ENCODE measurements at places on chromosomes 12 and 14.

- DNase-seq, result no peak
These were observed 76.4 kb downstream of the CHST11 start for GRCh38 chr12:104533134-104533533.

GRCh38 chr14:52836063-52836462 is 44.7 kb upstream of the GNPNAT1 start:
- no peak for DNase-seq

GRCh38 chr12:68673788-68674187 is 13.0 kb upstream of the NUP107 start:
- no peak for DNase-seq

GRCh38 chr14:34090451-34090850 is 139.6 kb upstream of the EGLN3 start:
- no peak for DNase-seq

DNA sequence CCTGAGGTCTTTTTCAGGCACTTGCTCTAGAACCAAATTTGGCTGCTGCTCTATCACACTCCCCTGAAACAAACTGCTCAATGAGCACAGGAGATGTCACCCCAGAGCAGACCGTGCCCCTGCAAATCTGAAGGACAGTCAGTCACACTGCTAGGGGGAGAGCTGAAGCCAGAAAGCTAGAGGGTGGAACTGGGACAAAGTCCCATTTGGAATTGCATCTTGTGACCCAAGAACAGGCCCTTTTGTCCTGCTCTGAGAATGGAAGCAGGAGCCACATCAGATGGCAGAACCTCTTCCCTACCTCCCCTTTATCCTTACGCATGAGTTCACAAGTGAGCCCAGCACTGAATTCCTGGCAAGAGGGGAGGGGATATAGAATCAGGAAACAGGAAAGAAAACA is 64.7 kb downstream of the MAP3K9 start:
- DNase-seq, result no peak

DNA sequence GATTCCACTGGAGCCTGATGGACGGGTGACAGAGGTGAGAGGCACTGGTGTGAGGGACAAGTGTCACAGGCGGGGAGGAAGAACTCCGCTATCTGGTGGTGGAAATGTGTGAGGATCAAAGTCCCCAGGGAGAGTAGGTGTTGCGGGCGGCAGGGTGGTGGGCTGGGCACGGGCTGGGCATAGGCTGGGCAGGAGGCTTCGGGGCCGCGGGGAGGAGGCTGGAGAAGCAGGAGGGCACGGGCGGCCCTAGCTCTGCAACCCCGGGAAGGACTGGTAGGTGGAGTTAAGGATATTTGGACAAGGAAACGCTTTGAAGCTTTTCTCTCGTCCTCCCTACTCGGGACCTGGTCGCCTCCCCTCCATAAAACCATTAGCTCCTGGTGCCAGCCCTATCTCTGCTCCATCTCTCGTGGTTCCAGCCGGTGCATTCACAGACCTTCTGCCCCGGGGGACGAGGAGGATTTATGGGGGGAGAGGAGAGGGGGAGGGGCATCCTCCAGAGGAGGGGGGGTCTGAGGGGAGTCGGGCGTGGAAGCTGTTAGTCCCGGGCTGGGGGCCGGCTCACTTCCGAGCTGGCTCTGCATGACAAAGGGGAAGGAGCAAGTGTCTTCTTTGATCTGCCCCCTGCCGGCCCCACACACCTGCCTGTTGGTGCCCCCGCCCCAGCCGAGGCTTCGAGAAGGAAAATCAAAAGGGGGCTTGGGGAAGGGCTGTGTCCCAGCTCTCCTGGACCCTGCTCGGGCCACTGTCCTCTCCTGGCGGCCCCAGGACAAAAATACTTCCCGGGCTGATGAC is 504 bp downstream of the WNT5B start:
- no peak for DNase-seq

DNA sequence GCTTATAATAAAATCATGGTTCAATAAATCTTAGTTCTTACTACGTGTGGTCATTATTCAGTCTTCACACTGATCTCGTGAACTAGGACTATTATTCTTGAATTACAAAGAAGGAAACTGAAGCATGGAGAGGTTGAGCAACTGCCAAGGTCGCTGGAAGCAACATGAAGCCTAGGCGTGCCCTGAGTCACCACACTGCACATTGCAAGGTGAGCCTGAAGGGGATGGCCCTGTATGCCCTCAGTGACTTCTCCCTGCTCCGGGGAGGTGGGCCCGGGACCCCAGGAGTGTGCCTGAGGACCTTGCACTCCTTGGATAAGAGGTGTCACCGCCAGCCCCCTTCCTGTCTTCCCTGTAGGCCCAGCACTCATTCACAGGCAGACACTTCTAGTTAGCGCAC is 161.6 kb downstream of the CACNA1C start:
- DNase-seq, result no peak

GRCh38 chr14:73851000-73851399 is 631 bp upstream of the PTGR2 start:
- no peak for DNase-seq

DNA sequence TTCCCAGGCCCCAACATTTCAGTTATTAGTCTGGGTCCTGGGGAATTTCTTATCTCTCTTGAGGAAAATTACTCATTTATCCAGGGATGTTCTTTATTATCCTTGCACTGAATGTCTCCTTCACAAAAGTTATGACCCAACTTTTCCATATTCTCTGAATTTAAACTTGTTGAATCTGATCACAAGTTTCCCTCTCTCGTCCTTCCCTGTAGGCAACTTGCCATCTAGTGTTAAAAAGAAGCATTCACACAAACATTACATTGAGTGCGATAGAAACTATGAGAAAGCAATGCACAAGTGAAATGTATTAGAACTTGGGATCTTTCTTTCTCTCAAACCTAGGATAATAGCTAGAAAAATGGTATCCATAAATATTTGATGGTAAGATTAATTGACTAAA is 608.4 kb downstream of the FSCB start:
- no peak for DNase-seq

DNA sequence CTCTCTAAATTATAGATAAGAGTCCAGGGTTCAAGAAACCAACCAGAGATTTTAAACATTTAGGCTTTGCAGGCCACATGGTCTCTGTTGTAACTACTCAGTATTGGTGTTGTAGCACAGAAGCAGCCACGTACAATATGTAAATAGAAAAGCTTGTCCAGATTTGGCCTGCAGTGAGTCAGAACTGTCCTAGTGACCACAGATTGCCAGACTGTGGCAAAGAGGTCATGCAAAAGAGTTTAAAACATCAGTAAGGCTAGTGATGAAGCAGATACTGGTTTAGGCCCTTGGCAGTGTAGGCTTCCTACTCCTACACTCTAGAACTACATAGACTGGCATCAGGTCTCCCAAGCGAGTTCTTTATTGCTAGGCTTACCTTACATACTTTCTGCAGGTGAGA is 117.6 kb upstream of the GARIN6 start:
- DNase-seq, result no peak

GRCh38 chr12:67460388-67460787 is 188.2 kb upstream of the DYRK2 start:
- no peak for DNase-seq

DNA sequence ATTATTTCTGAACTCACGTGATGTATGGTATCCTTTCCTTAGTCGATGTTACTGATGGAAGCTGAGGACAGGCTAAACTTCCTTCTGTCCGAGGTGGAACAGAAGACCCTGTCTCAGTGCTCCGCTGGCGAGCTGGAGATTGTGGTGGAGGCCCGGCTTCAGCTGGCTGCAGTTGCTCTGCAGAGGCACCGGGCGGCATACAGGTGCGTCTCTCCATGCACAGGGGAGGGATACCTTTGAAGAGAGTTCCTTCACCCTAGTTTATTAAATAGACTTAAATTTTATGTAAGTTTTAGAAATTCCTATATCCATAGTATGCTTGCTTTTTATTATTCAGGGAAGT is 186.7 kb upstream of the NEDD1 start:
- DNase-seq, result no peak

- DNase-seq, result no peak
These were observed 229.4 kb upstream of the RGS6 start for GRCh38 chr14:71702786-71703185.

- no peak for DNase-seq
These were observed 813.4 kb downstream of the LRFN5 start for GRCh38 chr14:42420071-42420470.

DNA sequence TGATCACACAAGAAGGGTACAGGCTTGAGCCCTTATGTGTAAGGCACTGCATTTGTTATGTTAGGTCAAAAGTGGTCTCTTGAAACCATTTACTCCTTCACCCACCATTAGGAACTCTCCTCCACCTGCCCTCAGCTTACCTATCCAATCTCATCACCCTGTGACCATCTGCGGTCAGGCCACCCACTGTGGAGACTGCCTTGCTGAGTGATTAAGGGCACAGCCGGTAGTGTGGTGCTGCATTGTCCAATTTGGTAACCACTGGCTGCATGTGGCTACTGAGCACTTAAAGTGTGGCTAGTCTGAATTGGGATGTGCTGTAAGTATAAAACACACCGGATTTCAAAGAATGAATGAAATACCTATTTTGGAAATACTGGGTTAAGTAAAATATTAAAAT is 177.1 kb upstream of the PARP11 start:
- no peak for DNase-seq

DNA sequence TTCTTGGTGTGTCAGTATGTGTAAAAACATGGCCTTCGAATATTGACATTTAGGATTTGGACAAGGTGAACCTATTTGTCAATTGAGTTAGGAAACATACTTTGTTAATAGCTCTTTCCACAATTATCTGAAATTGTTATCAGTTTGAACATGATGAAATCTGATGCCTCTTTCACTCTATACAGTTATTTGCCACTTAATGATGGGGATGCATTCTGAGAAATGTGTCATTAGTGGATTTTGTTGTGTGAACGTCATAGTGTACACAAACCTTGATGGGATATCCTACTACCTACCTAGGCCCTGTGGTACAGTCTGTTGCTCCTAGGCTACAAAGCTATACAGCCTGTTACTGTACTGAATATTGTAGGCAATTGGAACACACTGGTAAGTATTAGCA is 4.8 kb downstream of the TULP3 start:
- DNase-seq, result no peak

- no peak for DNase-seq
These were observed 109.4 kb downstream of the ARF6 start for GRCh38 chr14:50001999-50002925.

GRCh38 chr12:53950437-53950773 is 4.3 kb upstream of the HOXC12 start:
- peak; percentile 7 for DNase-seq

GRCh38 chr14:46344327-46344937 is 307.1 kb downstream of the RPL10L start:
- DNase-seq, result peak; percentile 8

DNA sequence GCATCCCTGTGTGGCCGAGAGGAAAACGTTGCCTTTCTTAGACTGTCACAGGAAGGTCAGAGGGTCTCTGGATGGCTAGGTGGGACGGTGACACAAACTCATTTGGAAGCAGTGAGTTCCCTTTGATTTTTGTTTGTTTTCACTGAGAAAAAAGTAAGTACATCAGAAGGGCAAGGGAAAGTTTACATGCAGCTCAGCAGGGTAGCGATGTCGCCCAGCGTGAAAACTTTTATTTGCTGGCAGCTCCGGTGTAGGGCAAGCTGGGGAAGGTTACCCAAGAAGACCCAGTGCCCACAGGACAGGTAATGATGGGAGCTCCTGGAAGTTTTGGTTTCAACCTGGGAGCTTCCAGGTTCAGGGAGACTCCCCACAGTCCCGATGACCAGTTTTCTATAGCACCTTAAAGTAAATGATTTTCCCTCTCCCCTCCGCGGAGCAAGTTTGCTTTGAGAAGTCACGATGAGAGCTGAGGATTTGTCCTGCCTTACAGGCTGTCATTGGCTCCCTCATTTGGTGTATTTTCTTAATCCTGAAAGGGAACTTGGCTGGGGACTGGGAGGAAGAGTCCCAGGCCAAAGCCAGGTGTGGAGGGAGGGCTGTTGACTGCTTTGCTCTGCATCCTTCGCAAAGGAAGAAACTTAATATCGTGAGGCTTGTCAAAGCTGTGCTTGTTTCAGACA is 64.7 kb upstream of the ESRRB start:
- DNase-seq, result no peak

GRCh38 chr14:57714487-57714931 is 151.4 kb downstream of the SLC35F4 start:
- DNase-seq, result peak; percentile 71

Measured in NCI-H1417 treated with DMSO at 0.1 percent for 48 hours (cell line).